ENCODE measurements at places on chromosomes 3 and 15.

- DNase-seq, result no peak
Measured at GRCh38 chr15:66839506-66840112, 137.6 kb downstream of the SMAD6 start.

- no peak for DNase-seq
Measured at GRCh38 chr15:77667338-77668234, 34.9 kb upstream of the LINGO1 start.

DNA sequence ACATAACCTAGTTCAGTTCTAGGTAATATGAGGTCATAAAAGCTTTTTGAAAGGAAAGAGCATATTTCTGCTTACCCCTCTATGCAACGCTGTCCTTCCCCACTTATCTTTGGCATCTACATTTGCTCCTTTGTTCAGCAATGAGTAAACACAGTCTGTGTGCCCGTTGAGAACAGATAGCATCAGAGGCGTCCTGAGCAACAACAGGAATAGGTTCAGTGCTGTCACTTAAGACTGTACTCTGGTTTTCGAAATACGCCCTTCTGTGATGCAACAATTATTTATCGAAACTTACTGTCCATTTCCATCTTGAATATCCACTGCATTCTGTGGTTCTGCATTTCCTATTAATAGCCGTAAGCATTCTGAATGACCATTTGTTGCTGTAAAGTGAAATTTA lies 84.4 kb downstream of the BTD start:
- no peak for DNase-seq

DNA sequence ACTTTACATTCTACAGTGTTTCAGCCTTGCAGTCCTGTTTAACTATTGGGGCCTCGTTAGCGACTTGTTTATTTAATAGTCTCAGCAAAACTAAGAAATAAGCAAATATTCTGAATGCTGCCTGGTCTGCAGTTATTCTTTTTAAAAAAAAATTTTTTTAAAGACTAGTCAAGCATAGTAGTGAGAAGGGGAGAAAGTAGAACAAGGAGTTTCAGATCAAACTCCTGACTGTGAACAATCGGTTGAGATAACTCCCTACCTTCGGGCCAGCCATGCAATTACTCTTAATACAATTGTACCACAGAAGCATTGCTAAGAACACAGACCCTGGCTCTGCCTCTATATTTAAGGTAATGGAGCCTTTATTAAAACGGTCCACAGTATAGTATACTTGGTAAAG lies 5.8 kb upstream of the DUT start:
- DNase-seq, result no peak

- DNase-seq, result no peak
Measured at GRCh38 chr3:141686466-141687291, 51.4 kb upstream of the RNF7 start.

DNA sequence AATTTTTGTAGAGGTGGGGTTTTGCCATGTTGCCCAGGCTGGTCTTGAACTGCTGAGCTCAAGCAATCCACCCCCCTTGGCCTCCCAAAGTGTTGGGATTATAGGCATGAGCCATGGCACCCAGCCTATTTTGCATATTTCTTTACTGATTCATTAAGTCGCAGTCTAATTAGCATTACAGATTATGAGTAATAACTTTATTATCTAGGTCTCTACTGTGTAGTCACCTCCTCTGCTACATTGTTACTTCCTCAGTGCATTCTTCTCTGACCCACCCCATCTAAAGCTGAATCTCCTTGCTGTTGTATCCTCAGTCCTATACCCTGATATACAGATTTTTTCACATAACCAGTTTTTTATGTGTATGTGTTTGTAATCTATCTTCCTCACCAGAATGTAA lies 61.7 kb downstream of the TFDP2 start:
- no peak for DNase-seq

GRCh38 chr3:98690876-98691275 lies 72.3 kb upstream of the ST3GAL6 start:
- no peak for DNase-seq

- peak; percentile 60 for DNase-seq
Measured at GRCh38 chr15:76335307-76336253, 993 bp upstream of the ISL2 start.

- DNase-seq, result no peak
Measured at GRCh38 chr3:189149203-189149602, 22.6 kb upstream of the TPRG1 start.

DNA sequence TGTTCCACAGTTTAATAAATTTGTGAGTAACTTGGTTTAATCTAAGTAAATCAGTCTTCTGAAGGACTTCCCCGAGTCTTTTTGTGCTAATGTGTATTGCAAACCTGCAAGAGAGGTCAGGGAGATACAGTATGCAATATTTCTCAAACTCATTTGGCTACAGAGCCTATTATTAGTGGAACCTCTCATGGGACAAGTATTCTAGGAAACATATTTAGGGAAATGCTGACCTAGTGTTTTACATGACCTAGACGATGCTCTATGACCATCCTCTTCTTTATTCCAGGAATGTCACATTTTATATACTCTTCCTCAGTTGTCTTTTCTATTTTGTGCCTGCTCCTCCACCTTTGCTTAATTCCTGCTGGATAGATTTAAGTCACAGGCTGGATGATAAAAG lies 327.8 kb upstream of the TBC1D5 start:
- no peak for DNase-seq

GRCh38 chr15:51046799-51047449 lies 47.8 kb downstream of the TNFAIP8L3 start:
- DNase-seq, result no peak

DNA sequence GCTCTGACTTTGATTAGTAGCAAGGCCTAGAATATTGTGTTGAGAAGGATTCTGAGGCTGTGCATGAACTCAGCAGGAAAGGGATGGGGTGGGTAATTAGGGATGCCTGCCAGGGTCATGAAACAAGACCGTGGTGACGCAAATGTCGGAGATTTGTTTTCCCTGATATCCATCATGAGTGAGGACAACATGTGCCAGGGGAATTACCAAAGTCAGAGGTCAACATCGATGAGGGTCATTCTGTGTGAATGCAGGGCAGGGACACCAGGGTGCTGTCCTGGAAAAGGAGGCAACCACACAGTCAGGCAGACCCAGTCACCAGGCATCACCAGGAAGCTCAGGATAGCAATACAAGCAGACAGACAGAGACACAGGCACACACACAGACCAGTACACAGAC lies 52.2 kb downstream of the SLCO2A1 start:
- no peak for DNase-seq

- DNase-seq, result no peak
Measured at GRCh38 chr15:40285151-40285550, 2.3 kb upstream of the ANKRD63 start.

DNA sequence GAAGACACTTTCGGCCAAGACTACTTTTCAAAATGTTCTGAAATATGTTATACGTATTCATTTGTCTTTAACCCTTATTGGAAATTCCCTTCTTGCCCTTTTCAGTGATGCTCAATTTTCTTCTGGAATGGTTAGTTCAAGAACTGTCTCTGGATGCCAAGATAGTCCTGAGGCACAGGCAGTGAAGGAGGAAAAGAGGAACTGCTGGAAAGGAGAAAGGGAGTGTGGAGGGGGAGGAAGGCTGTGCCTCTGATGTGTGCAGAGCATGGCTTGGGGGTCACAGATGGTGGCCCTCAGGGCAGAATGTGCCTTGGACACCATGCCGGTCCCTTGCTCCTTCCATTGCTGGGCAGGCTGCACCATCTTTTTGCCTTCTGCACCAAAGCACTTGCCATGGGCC lies 73.7 kb downstream of the CEP63 start:
- no peak for DNase-seq

DNA sequence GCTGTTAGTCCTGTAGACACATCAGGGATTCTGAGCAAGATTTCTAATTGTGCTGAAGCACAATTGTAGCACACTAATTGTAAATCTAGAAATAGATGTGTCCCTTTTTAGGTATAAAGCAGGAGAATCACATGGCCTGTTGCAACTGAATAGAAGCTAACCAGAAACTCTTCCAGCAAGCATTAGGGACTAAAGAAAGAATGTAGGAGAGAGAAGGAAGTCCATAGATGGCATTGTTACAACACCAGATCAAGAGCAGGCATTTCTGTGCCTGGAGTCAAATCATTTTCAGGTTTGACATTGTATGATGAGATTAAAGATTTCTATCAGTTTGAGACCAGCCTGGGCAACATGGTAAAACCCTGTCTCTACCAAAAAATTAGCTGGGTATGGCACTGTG lies 27.4 kb downstream of the CALML4 start:
- no peak for DNase-seq

- no peak for DNase-seq
Measured at GRCh38 chr3:63030666-63031065, 155.4 kb upstream of the CADPS start.

DNA sequence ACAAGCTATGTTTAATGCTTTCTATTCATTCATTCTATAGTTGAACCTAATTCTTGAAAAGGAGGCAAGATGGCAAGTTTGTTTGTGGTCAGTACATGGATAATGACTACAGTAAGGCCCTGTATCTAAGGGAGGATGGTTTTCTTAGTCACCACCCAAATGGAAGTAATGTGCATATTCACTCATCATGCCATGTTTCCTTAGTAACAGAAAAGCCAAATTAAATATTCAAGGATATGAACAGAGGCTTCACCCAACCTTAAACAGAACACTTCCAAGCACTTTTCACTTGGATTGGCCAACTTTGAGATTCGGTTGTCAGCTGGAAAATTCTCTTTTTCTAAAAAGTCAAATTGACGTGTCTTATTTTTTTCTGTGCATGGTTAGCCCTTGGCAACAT lies 805.3 kb upstream of the LMCD1 start:
- DNase-seq, result no peak

GRCh38 chr15:49441816-49442215 lies 18.8 kb downstream of the FGF7 start:
- no peak for DNase-seq

GRCh38 chr3:32410367-32411246 lies 19.0 kb downstream of the CMTM7 start:
- peak; percentile 38 for DNase-seq

- no peak for DNase-seq
Measured at GRCh38 chr3:78571486-78571885, 1196.3 kb downstream of the ROBO1 start.

DNA sequence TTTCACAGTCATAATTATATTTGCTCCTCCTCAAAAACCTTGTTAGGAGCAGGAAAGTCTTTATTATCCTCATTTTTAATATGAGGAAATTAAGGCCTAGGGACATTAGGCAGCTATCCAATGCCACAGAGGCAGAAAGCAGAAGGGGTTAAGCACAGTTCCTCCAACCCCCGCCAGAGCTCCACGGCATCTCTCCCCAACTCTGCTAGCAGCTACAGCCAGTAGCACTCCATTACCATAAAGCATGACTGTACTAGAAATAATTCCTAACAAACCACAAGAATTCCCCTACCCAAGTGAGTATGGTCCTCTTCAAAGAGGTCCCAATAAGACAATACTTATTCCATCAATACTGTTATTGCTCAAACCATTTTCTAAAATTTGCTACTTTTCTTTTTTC lies 9.8 kb downstream of the HEG1 start:
- no peak for DNase-seq

DNA sequence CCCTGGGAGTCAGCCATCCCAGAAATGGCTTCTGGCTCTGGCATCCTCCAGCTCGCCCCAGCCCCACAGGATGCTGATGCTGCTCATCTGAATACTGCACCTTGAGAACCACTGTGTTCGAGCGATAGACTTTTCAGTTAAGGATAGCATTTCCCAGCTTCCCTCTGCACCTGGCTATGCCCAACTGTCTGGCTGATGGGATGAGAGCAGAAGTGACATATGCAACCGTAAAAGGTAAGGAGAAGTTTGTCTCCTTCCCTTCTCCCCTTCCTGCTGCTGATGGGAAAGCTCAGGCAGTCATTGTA lies 9.7 kb upstream of the HHATL start:
- no peak for DNase-seq

DNA sequence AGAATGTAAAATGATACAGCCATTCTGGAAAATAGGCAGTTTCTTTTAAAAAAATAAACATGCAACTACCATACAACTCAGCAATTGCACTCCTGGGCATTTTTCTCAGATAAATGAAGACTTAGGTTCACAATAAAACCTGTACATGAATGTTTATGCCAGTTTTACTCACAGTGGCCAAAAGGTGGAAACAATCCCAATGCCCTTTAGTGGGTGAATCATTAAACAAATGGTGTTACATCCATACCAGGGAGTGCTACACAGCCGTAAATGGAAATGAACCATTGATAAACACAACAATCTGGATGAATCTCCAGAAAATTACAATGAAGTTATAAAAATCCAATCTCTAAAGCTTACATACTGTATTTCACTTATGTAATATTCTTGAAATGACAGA lies 140.3 kb downstream of the ADAMTSL3 start:
- no peak for DNase-seq

DNA sequence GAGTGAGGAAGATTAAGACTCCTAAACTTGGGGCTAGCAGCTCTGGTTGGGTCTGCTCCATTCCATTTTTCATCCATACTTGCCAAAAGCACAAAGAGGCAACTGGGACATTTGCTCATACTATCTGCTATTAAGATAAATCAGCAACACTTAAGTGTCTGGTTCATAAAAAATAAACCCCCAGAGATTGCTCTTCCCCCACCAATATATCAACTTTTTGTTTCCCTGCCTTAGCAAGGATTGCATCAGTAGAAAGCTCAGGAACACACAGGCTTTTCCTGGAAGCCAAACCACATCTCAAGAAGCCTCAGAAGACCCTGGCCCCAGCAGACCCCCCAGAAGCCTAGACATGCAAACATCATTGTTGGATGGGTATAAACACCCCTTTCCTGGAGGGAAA lies 232.4 kb upstream of the WNT5A start:
- no peak for DNase-seq

Data from activated CD8-positive, alpha-beta memory T cell treated with anti-CD3 and anti-CD28 coated beads for 24 hours (primary cell).